ENCODE measurements at places on chromosomes 1 and 21.

DNA sequence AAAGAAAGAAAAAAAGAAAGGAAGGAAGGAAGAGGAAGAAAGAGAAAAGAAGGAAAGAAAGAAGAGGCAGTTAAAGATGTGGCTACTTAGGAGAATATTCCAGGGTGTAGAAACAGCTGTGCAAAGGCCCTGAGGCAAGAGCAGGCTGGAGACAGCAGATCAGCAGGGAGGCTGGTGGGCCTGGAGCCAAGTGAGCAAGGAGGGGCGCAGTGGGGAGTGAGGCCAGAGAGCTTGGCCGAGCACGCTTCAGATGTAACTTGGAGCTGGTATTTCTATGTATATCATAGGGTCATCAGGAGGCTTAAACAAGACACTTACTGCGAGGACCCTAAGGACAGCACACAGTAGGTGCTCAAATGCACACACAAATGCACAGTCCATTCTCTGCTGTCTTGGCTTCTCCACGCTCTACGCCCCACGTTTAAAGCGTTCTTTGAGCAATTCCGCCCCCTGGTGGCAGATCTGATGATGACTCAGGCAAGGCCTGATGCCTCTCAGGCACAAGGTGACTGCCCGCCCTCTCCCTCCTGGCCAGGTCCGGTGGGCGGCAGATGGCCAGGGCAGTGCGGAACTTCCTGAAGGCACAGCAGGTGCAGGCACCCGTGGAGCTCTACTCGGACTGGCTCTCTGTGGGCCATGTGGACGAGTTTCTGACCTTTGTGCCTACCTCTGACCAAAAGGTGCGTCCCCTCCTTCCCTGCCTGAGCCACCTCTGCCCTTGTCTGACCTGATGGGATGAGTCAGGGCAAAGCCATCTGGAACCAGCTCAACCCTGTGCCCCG, 11.9 kb upstream of the PADI3 start:
- peak; percentile 74 for DNase-seq

- no peak for DNase-seq
Observed at GRCh38 chr21:42572906-42573495, 59.3 kb downstream of the SLC37A1 start.

- no peak for DNase-seq
Observed at GRCh38 chr21:40540216-40540615, 306.7 kb downstream of the DSCAM start.

DNA sequence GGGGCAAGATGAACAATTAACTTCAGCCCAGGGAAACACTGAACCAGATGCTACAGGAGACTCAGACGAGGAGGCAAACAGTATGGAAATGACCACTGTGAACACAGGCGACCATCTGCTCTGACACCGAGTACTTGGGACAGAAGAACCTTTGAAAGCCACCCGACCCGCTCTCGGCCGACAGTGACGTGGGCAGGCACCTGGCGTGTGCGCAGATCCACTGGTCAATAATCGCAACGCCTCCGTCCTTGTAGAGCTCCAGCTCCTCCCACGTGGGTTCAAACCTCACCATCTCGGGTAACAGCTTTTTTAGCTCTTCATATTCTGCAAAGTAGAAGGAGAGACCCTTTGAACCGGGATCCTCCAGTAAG, 20.3 kb downstream of the POFUT2 start:
- DNase-seq: no peak

DNA sequence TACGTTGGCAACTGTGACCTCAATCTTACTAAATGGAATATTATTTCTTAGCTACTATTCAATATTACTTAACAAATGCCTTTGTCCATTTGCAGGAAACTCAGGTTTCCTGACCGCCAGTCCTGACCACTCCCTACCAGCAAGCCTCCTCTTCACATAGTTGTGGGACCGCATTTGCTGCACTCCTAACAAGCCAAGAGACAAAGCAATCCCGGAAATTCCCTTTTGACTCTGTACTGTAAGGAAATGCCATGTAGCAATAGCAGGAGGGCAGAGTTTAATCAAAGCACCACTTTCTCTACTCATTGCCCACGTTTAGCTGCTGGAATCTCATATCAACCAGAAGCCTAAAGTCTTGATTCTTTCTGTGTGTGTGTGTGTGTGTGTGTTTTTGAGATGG, 28.1 kb upstream of the ACBD6 start:
- no peak for DNase-seq

GRCh38 chr1:93690921-93691789, 9.5 kb upstream of the BCAR3 start:
- DNase-seq: no peak

DNA sequence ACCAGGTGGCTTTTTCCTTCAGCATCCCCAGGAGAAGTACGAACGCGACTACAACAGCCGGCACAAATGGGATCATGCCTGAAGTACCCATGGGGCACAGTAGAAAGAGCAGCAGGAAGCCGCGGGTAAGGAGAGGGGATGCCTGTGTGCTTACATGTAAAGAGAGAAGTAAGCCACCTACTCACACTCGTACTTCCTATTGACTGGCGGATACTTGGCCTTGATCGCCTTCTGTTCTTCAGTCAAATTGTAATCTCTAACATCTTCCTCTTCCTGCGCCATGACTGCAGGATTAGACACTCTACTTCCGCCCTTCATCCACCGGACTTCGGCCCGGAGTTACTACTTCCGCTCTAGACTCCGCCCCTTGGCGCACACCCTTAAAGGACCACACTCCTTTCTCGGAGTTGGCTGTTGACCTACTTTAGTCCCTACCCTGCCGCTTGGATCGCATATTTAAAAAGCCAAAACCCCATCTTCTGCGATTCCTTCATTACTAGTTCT, at the start of gene ZBTB8OS:
Gene ZBTB8OS (minus strand): TSS at position 303 of the 504 bp plus-strand sequence. CDS start 21 bp downstream, at position 282.
- peak; percentile 91 for DNase-seq

DNA sequence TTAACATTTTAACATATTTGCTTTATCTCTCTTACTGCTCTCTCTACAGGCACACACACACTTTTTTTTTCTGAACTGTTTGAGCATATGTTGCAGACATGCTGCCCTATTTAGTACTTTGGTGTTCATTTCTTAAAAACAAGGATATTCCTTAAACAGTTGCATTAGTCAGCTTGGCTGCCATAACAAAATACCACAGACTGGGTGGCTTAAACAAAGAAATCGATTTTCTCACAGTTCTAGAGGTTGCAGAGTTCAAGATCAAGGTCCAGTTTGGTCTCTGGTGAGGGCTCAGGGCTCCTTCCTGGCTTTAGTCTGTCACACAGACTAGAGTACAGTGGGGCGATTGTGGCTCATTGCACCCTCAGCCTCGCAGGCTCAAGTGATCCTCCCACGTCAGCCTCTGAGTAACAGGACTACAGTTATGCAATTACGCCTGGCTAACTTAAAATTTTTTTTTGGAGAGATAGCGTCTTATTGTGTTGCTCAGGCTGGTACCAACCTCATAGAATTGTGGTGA, 46.7 kb downstream of the RPRD2 start:
- DNase-seq: no peak

DNA sequence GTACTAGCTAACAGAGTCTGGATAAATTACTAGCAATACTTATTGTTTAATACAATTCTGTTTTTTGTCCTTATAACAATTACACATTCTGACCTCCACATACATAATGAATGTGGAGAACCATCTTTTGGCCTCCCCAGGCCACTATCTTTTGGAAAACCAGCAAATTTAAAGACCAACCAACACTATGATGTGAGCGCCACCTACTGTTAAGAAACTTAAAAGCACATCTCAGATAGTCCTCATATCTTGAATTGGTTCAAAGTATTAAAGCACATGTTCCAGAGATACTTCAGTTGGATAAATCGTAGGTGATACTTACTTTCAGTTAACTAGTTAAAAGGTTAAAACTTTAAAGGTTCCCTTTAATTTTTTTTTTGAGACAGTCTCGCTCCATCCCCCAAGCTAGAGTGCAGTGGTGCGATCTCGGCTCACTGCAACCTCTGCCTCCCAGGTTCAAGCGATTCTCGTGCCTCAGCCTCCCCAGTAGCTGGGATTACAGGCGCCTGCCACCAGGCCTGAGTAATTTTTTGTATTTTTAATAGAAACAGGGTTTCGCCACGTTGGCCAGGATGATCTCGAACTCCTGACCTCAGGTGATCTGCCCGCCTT, 29.3 kb upstream of the USP1 start:
- DNase-seq: peak; percentile 39

DNA sequence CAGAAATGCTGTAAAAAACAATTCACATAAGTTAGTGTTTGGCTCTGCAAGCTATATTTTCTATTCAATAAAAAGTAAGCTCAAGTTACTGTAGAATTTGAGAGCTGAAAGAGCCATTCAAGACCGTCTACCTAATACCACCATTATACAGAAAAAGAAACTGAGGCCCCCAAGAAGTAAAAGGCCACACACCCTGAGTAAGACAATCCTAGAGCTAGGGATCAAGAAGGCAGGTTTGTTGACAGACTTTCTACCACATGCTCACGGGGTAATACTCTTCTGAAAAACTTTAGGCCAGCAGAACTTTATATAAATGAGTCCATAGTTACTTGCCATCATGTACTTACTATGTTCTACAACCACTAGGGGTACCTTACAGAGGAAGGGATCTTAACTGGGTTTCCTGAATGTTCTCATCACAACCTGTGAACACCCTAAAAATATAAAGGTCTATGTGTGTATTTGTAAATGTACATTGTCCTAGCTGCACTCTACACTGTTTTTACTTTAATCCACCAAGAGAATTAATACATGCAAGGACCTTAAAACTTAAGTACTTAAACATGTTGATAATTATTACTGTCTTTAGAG, 2.7 kb downstream of the PSMG1 start:
- no peak for DNase-seq

- no peak for DNase-seq
Observed at GRCh38 chr1:66549017-66549416, 15.1 kb downstream of the SGIP1 start.

DNA sequence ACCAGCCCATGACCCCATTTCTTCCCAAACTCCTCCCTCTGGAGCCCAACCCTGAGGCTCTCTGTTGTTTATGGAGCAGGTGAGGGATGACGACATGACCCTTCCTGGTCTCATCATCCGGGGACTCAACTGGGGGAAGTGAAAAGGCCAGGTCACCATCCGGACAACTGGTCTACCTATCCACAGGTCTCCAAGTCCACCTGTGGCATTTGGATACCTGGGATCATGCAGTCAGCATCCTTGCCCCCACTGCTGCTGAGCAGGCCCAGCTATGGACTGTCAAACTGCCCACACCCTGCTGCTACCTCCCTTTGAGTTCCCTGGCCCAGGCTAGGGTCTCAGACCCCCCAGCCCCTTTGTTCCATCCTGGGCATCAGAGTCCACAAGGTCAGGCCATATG, 60.0 kb upstream of the LAPTM5 start:
- DNase-seq: no peak

- DNase-seq: no peak
Observed at GRCh38 chr21:26461500-26461899, 111.6 kb downstream of the CYYR1 start.

DNA sequence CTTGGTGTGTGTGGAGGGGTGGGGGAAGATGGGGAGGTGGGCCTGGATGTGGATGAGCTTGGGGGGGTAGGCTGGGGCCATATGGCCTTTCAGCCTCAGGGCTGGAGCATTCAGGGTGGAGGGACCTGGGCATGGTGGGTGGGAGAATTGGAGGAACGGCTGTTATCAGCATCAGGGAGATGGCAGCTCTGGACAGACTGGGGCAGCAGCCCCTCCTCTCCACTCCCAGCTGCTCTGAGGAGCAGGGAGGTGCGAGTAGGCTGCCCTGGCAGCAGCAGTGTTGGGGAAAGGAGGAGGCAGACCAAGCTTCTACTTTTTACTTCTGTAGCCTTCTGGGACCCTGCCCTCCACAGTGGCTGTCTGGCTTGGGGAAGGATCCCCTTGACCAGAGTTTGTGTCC, 10.2 kb downstream of the PPFIA4 start:
- no peak for DNase-seq

GRCh38 chr1:195946500-195946899, 661.7 kb downstream of the KCNT2 start:
- no peak for DNase-seq

DNA sequence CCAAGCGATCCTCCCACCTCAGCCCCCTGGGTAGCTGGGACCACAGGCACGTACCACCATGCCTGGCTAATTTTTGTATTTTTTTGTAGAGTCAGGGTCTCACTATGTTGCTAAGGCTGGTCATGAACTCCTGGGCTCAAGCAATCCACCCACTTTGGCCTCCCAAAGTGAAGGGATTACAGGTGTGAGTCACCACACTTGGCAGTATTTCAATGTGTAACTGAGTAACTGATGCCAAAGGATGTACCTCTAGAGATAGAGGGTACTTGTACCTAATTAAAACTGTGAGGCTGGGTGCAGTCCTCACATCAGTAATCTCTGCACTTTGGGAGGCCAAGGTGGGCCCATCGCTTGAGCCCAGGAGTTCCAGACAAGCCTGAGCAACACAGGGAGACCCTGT, 258.7 kb upstream of the DMRTA2 start:
- DNase-seq: no peak

GRCh38 chr1:205961991-205962820, 18.9 kb upstream of the SLC26A9 start:
- no peak for DNase-seq

Measured in CD4-positive, alpha-beta memory T cell (primary cell).